Uterine smooth muscle cell (primary cell): ENCODE measurements at places on chromosomes 2 and 18. TPM values are rescaled to one million over a fixed set of nuclear protein-coding genes. Genes with fewer than 3 reads are reported as not detected.

The ANTXR1 gene
- 25.6 and 79.0 TPM in 2 replicates for total RNA-seq

The CPLX4 gene
- total RNA-seq = not detected in 2 replicates

The TTN gene
- 1.7 and 3.9 TPM in 2 replicates for total RNA-seq

The CNTNAP5 gene
- total RNA-seq = not detected in 2 replicates

The PUM2 gene
- total RNA-seq = 53.6 and 56.6 TPM in 2 replicates

The SERPINB2 gene
- total RNA-seq = 2.4 and 3.1 TPM in 2 replicates

The RPIA gene
- 7.6 and 10.8 TPM in 2 replicates for total RNA-seq

The MAB21L4 gene
- under 0.01 TPM in 1 of 2 replicates, not detected in the other for total RNA-seq

The TNS1 gene
- 64.6 and 97.8 TPM in 2 replicates for total RNA-seq

The PCARE gene
- not detected in 2 replicates for total RNA-seq

The INPP5D gene
- 0.11 and 1.6 TPM in 2 replicates for total RNA-seq

The SERPINB5 gene
- not detected in 2 replicates for total RNA-seq

The GTF2A1L gene
- total RNA-seq = 0.11 and 1.6 TPM in 2 replicates

The CCDC102B gene
- 13.4 and 13.5 TPM in 2 replicates for total RNA-seq

The ABCG8 gene
- not detected in 2 replicates for total RNA-seq

The AUP1 gene
- 78.6 and 82.2 TPM in 2 replicates for total RNA-seq

The ARHGAP15 gene
- not detected in 2 replicates for total RNA-seq

The MYO5B gene
- total RNA-seq = under 0.01 and 0.11 TPM in 2 replicates

The KDM3A gene
- total RNA-seq = 21.4 and 24.9 TPM in 2 replicates

The FOXD4L1 gene
- total RNA-seq = 0.12 TPM in 1 of 2 replicates, not detected in the other

The UNC80 gene
- under 0.01 TPM in 1 of 2 replicates, not detected in the other for total RNA-seq

The SH3YL1 gene
- 27.3 and 41.2 TPM in 2 replicates for total RNA-seq

The GALNT13 gene
- total RNA-seq = 0.87 and 2.2 TPM in 2 replicates

The FOXI3 gene
- total RNA-seq = not detected in 2 replicates

The DPP10 gene
- total RNA-seq = not detected in 2 replicates

The LIMS3 gene
- total RNA-seq = 13.9 and 14.7 TPM in 2 replicates

The SCG2 gene
- total RNA-seq = 0.44 and 0.50 TPM in 2 replicates

The PIEZO2 gene
- 0.12 and 0.44 TPM in 2 replicates for total RNA-seq

The CHST10 gene
- 11.0 and 14.2 TPM in 2 replicates for total RNA-seq
